Activated CD4-positive, alpha-beta T cell treated with anti-CD3 and anti-CD28 coated beads, Interleukin-2, amount 50 U/mL, for 16 hours (primary cell): ENCODE measurements at places on chromosomes 13 and 19.

DNA sequence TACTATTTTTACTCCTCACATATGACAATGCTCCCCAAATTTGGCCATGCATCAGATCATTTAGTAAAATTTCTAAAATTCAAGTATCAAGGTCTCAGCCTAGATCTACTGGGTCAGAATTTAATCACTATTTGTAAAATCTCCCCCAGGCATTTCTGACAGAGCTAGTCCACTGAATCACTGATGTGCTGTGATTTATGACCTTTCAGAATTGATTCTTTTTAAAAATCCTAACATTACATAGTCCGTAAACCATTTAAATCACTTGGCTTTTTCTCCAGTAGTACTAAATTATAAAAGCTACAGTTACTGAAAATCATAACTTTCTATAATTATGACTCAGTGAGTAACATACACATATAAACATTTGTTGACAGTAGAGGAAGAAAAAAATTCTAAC is 92.8 kb upstream of the RAP2A start:
- DNase-seq, result no peak

DNA sequence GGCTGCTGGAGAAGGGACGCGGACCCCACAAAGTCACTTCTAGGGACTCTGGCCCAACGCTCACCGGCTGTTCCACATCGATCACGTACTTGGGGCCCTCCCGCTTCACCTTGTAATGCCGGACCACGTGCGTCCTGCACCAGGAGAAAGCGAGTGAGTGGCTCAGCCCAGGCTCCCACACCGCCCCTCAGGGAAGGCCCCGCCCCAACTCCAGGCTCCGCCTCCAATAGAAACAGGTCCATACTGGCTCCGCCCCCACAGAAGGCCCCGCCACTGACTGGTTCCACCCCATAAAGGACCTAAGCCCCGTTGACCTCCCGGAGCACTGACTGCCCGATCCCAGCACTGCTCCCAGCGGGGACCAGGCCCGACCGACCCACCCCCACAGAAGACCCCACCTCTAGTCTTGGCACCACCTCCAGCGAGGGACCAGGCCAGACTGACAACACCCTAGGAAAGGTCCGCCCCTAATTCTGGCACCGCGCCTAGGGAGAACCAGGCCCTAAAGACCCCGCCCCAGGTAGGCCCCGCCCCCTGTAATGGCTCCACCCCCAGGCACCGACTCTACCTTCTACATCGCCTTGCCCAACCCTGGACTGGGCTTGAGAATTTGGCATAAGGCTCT is 11.3 kb downstream of the STAP2 start:
- DNase-seq, result peak; percentile 76

DNA sequence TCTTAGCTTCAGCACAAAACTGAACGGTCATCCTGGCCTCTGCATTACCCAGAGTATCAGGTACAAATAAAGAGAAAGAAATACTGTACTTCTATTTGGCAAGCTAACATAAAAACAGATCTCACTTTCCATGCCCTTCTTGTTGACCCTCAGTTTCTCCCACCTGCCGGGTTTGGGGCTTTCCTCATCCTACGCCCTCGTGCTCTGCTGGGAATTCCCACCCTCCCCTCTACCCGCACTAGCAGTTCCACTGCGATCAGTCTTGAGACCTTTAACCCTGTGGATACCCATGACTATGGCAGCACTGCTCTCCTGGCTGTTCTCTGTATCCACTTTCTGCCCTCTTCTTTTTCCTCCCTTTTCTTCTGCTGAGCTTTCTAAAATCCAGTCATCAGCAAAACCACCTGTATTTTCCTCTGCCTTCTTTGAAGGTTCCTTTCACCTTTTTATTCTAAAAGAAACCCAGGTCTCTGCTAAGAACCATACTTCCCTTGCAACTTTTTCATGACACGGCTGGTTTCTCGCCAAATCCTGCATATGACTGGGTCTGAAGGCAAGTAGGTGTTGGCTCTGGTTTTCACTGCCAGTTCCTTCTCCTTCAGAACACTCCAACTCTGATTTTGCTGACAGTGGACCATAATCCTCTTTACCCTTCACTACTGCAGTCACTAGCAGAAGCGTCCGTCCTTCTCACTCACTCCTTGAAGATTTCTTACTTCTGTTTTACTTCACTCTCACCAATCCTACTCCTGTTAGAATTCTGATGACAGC is 99.4 kb downstream of the MIPEP start:
- no peak for DNase-seq

DNA sequence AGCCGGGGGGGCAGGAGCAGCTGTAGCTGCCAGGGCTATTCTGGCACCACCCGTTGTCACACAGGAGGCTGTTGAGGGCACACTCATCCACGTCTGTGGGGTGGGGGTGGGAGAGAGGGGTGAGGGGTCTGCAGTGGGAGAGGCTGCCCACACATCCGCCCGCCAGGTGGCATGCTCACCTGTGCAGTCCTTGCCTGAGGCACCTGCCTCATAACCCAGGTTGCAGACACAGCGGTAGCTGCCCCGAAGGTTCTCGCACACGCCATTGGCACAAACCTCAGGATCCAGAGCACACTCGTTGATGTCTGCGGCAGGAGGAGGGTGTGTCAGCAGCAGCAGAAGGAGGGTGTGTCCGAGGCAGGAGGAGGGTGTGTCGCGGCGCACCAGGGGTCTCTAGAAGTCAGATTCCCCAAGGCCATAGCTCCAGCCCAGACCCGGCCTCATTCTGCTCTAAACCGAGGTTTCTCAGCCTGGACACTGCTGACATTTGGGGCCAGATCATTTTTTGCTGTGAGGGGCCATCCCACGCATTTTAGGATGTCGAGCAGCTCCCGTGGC is 20.3 kb downstream of the FBN3 start:
- no peak for DNase-seq

- peak; percentile 32 for DNase-seq
Observed at GRCh38 chr13:32581177-32581786, 5.0 kb upstream of the PDS5B start.

DNA sequence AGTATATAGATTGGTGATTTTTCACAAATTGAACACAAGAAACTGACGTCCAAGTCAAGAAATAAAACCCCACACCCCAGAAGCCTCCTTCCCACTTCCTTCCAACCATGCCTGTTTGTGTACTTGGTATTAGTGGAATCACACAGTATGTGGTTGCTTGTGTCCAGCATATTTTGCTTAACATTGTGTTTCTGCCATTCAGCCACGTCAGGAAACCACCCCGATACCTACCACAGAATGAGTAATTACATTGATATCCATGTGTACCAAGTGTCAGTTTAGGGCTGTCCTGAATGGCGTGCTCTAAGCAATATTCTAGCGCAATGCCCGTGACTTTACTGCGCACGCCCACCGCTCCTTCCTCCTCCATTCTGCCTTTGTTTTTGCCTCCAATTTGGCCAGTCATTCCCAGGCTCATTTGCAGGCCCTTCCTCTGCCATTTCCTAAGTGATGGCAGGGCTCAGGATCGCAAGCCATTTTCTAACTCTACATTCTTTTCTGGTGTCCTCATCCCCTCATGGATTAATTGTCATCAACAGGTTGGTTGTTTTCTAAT is 25.9 kb upstream of the MPHOSPH8 start:
- DNase-seq, result no peak

GRCh38 chr13:110690516-110690915 is 15.4 kb downstream of the CARS2 start:
- no peak for DNase-seq

GRCh38 chr19:45363861-45364459 is 6.4 kb downstream of the ERCC2 start:
- DNase-seq, result no peak

- no peak for DNase-seq
Observed at GRCh38 chr13:46150134-46150693, 31.8 kb downstream of the LCP1 start.

DNA sequence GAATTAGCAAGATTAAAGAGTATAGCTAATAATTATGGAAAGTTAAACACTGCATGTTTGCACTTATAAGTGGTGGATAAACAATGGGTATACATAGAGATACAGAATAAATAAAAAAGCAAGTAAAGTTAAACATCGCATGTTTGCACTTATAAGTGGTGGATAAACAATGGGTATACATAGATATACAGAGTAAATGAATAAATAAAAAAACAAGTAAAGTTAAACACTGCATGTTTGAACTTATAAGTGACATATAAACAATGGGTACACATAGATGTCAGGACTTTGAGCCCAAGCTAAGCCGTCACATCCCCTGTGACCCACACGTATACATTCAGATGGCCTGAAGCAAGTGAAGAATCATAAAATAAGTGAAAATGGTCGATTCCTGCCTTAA is 1533.3 kb upstream of the SPRY2 start:
- DNase-seq, result no peak
